HuH-7.5 (cell line): ENCODE measurements at places on chromosomes 1 and 21.

DNA sequence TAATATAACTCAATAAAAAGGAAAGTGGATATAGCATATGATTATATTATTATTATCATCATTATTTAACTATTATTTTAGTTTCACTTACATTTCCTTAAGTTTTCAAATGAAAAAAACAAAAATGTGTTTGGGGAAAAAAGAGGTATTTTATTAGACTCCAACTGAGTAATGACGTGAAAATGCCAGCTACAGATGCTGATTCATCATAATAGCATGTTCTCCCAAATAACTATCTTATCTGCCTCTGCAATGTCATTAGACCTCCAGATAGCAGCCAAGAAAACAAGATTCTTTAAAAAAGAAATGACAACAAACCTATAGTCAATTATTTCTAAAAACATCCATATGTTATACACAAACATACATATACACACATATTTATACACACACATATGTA is 1071.9 kb upstream of the TMPRSS15 start:
- DNase-seq = no peak

DNA sequence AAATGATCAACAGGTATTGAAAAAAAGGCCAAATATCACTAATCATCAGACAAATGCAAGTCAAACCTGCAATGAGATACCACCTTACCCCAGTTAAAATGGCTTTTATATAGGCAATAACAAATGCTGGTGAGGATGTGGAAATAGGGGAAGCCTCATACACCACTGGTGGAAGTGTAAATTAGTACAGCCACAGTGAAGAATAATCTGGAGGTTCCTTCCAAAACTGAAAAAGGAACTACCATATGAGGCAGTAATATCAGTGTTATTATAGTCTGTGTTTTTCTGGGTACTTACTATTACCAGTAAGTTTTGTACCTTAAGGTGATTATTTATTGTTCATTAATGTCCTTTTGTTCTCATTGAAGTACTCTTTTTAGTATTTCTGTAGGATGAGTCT is 201.3 kb downstream of the MRPL39 start:
- no peak for DNase-seq

- DNase-seq = no peak
Observed at GRCh38 chr1:112143871-112144441, 154.5 kb upstream of the KCND3 start.

GRCh38 chr1:156644146-156644545 is 2.2 kb downstream of the BCAN start:
- DNase-seq = no peak

- DNase-seq = no peak
Observed at GRCh38 chr1:60251426-60251825, 177.9 kb upstream of the C1orf87 start.

- peak; percentile 51 for DNase-seq
Observed at GRCh38 chr1:65065524-65066418, 82.2 kb upstream of the AK4 start.
